ENCODE measurements at places on chromosomes 12 and 14.

DNA sequence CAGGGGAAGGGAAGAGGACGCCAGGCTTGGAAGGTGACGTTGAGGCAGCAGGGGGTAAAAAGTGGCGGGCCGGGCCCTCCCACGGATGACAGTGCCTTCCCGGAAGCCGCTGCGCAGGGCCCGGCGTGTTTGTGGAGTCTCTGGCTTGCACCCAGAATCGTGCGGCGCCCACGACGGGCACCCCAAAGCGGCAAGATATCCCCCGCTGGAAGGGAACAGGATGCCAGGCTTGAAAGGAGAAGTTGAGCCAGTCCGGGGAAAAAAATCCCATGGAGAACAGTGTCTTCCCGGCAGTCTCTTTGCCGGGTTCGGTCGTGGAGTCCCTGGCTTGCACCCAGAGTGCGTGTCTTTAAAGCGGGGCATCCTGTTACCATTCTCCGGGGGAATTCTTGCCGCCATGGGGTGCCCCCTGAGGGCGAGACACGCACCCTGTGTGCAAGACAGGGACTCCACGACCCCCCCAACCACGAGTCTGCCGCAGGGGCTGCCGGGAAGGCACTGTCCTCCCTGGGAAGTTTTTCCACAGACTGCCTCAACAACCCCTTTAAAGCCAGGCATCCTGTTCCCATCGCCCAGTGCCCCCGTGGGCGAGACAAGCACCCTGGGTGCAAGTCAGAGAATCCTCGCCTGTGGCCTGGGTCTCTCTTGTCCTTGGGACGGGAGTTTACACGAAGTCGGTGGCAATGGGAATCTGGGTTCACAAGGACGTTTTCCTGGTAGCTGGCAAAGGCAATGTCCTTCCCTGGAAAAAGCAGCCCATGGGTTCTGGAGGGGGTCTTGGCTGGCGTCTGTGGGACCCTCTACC is 156.1 kb upstream of the ALG10B start:
- DNase-seq = no peak

- DNase-seq = no peak
Observed at GRCh38 chr12:93663006-93663728, 14.0 kb upstream of the CRADD start.

- no peak for DNase-seq
Observed at GRCh38 chr12:94596596-94596995, 53.8 kb downstream of the TMCC3 start.

DNA sequence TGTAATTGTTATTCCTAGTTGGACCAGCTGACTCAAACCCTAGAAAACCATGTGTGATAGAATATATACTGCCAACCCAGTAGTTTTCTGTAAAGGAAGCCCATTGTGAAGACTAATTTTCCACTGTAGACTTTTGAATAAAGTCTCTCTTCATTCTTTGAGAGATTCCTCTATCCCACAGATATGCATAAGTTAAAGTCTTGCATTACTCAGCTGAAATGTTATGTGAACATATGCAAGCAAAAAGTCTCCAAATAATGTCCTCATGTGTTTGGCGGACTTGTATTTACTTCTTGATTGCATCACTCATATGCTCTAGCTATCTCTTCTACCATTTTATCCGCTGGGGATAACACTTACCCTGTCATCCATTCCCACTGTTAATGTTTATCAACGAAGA is 35.1 kb upstream of the OTOGL start:
- DNase-seq = no peak

- no peak for DNase-seq
Observed at GRCh38 chr12:106248846-106249371, 1.1 kb upstream of the CKAP4 start.

- no peak for DNase-seq
Observed at GRCh38 chr14:99155173-99156089, 116.6 kb downstream of the BCL11B start.

- no peak for DNase-seq
Observed at GRCh38 chr12:51019927-51020326, 6.3 kb downstream of the SLC11A2 start.

DNA sequence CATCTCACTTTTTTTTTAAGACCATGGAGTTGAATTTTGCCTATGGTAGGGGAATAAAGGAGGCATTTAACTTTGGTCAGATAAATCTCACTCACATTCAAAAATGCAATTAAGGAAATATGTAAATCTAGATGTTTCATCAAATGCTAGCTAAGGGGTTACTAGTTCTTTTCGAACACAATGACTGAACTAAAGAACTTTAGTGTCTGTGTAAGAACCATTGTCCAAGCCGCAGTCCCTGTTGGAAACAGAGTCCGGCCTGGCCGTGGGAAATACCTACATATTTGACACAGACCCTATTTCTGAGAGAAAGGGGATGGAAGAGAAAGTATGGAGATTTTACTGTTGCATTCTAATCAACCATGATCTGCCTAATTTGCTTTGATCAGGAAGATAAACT is 17.4 kb downstream of the LGR5 start:
- DNase-seq = no peak

DNA sequence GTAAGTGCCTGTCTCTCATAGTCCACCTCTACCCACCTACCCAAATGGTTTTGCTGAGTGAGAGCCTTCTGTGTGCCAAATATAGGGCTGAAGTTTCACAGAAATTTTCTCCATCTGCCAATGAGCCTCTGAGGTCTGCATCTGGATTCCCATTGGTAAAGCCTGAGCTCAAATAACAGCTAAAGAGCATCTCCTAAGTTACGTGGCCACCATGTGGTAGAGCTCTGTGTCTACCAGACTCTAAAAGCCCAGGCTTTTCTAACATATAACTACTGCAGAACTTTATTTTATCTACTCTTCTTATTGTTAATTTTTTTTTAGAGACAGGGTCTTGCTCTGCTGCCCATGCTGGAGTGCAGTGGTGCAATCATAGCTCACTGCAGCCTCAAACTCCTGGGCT is 16.0 kb downstream of the AMDHD1 start:
- DNase-seq = no peak

GRCh38 chr12:49948866-49949845 is 1.4 kb upstream of the AQP2 start:
- no peak for DNase-seq

- no peak for DNase-seq
Observed at GRCh38 chr12:113261847-113262470, 40.7 kb downstream of the TPCN1 start.

GRCh38 chr12:115341442-115341841 is 657.5 kb upstream of the TBX3 start:
- DNase-seq = no peak

- DNase-seq = no peak
Observed at GRCh38 chr14:77131871-77132486, 9.6 kb downstream of the ZDHHC22 start.

DNA sequence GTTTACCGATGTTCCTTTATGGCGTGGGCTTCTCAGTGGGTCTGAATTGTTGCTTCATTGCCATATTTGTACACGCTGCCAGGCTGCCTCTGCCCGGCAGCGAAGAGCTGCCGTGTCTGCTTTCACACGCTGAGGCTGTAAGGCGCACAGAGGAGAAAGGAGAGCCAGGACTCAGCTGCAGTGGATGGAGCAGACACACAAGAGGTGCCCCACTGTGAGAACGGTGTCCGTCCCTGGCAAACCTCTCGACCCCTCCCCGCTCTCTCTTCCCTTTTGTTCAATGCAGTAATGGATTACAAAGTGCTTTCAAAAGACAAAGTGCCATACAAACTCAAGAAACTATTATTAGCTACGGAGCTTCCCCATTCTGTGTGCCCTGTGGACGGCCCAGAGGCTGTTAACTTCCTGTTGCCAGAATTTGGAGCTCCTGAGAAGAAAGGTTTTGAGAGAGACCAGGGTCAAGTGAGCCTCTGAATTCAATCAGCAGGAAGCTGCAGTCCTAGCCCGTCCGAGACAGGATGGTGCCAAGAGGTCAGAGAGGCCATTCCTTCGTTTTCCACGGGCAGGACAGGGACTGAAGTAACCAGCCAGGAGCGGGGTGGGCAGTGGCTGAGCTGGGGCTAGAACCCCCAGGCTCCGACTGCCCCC is 15.8 kb downstream of the CCND2 start:
- no peak for DNase-seq

DNA sequence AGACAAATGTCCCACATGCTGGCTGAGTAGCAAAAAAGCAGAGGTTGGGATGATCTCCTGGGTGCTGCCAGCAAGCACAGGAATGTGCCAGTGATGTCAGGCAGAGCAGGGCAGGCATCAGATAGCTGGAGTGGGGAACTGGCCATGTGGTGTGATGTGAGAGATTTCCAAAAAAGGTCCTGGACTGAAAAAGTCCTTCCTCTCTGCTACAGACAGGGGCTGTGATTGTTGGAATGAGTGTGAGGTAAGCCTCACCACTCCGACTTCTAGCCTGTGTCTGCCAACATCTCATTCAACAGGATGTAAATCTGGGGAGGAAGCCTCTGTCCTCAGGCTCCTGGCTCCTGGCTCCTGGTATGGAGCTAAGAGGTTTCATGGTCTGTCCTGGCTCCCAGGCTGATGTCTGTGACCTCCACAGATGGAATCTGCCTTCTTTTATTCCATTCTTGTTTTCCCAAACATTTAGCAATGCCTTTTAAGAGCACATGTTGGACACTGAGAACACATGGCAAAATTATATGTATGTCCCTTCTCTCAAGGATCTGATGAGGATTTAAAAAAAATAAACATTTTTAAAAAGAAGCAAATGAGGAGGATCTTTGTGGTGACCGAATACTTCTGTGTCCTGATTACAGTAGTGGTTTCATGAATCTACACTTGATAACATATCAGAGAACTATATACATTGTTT is 50.1 kb upstream of the STK38L start:
- no peak for DNase-seq

- no peak for DNase-seq
Observed at GRCh38 chr12:56720731-56721151, 4.4 kb downstream of the NACA start.

- no peak for DNase-seq
Observed at GRCh38 chr14:100035700-100036099, 29.5 kb upstream of the EVL start.

- no peak for DNase-seq
Observed at GRCh38 chr12:100827901-100828520, 33.4 kb downstream of the ANO4 start.

GRCh38 chr12:125111403-125111802 is 46.2 kb downstream of the AACS start:
- DNase-seq = no peak

GRCh38 chr12:724194-724855 is 28.1 kb upstream of the WNK1 start:
- DNase-seq = peak; percentile 7

- DNase-seq = peak; percentile 9
Observed at GRCh38 chr12:123973552-123974341, 732 bp downstream of the ZNF664 start.

GRCh38 chr12:70962226-70962794 is 41.8 kb upstream of the PTPRR start:
- no peak for DNase-seq

DNA sequence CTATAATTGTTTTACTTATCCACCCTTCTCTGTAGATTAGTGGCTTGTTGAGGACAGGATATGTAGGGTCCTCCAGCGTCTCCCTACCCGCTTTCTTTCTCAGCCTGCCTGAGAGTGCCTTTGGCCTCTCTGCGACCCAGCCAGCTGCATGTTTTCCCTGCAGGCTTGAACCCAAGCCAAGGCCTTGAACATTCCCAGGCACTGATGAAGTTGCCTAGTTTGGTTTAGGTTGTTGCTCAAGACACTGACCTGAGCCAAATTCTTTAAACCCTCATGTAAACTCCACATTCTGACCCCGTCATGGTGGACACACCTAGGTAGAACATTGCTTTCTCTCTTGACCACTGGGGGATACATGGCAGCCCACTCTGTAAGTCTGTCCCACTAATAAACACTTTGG is 33.4 kb upstream of the TXNRD1 start:
- DNase-seq = no peak

DNA sequence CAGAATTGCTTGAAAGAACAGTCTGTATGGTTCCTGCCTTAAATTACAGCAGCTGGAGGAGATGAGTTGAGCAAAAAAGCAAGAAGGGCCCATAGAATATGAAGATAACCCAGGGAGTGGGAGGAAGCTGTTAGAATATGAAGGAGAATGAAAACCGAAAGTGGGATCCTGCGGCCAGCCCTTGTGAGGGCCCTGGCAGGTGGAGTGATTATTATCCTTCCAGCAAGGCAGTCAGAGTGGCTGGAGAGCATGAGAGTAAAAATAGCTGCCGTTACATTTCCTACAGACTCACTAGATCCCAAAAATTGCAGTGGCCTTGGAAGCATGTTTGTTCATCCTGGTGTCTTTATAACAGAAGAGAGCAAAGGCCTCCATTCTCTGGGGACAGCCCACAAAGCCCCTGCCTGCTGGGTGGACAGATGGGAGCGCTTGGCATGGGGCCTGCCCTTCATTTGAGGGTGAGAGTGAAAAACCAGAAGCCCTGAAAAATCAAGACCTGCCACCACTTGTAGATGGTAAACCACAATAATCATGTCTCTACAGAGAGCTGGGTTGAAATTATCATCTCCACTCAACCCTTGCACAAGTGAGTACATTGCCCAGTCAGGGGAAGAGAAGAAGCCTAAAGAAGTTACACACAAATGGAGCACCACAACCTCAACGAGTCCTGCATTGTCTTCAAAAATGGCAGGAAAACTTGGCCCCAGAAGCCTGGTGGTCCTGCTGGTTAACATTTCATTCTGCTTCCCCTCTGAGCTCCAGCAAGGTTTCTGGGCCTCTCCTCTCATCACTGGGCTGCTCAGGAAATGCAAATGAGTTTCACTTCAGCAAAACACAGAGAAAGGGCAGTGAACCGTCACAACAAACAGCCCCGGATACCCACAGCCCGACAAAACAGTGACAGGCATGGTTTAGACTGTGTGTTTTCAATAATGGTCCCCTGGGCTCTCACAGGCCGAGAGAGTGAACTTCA is 20.5 kb downstream of the ZDHHC22 start:
- DNase-seq = no peak

Measured in T-helper 17 cell (primary cell).